Fibroblast of lung (primary cell): ENCODE measurements at places on chromosomes 16 and 17. TPM values are rescaled to one million over a fixed set of nuclear protein-coding genes. Genes with fewer than 3 reads are reported as not detected.

PRDM7 gene
- total RNA-seq = not detected in 2 replicates

FTSJ3 gene
- total RNA-seq = 61.8 and 86.5 TPM in 2 replicates

EDC4 gene
- total RNA-seq = 38.0 and 49.4 TPM in 2 replicates

UTS2R gene
- not detected in 2 replicates for total RNA-seq

FOXN1 gene
- not detected in 2 replicates for total RNA-seq

SMIM5 gene
- total RNA-seq = under 0.01 and 0.17 TPM in 2 replicates

ZNF276 gene
- total RNA-seq = 12.7 and 12.8 TPM in 2 replicates
